ENCODE measurements at places on chromosomes 7 and 10.
A peak's percentile ranks its signal among the peaks of the same experiment; 100 is the strongest.

- no peak for DNase-seq
Measured at GRCh38 chr7:159213253-159213652, 68.6 kb upstream of the VIPR2 start.

GRCh38 chr10:44030132-44030531 lies 354.8 kb downstream of the CXCL12 start:
- DNase-seq, result peak; percentile 79

DNA sequence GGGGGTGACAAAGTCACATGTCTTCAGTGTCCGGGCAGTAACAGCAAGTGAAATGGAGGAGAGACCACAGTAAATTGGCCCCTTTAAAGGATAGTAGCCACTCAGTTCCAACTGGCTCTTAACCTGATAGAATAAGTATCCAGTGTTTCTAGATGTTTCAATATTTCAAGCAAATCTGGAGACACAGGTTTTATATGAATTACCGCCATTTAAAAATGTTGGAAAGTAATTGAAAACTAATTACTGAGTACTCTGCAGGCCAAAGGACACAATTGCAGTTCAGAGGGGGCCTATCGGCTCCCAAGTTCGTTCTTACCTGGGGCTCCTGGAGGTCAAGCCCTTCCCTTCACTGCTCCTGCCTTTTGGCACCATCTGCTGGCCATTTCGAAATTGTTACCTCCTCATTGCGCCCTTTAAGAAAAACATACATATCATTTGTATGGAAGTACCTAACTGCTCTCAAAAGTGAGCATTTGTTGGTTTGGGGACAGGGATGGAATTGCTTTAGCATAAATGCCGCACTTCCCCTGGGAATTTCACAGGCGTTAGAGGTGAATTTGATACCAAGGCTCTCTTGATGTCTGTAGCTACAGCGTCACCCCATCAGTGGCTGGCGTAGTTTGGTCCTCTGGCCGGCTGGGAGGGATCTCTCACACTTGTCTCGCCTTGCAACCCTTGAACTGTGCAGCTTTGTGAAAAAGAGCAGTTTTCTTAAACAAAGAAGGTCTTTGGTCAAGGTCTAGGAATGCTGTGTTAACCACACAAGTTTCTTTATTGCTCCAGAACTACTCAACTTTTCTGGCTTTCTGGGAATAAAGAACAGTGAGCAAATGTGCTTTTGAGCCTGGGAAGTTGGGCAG lies 220.0 kb downstream of the ARHGAP21 start:
- DNase-seq, result peak; percentile 22

GRCh38 chr7:78350391-78350790 lies 551.8 kb downstream of the PHTF2 start:
- DNase-seq, result no peak
